T-helper 2 cell (primary cell): ENCODE measurements at places on chromosomes 6 and 20.

- DNase-seq, result no peak
These were observed 149.3 kb upstream of the STXBP5 start for GRCh38 chr6:147054871-147055270.

GRCh38 chr6:86949771-86950170 is 12.4 kb downstream of the HTR1E start:
- DNase-seq, result no peak

- no peak for DNase-seq
These were observed 24.8 kb upstream of the PHACTR3 start for GRCh38 chr20:59579404-59580145.

DNA sequence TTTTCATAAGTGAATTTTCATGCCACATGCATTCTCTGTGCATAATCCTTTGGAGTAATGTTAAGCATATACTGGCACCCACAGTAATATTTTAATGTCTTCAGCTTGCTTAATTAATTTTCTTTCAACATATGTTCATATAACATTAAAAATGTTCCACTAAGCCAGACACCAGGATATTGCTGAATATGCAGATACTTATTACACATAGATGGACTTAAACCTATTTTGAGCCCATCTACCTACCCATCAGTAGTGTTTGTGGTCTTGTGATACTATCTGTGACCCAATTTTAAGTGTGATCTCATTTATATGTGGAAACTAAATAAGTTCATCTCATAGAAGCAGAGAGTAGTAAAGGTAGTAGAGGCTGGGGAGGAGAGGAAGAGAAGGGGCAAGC is 379.5 kb upstream of the JAG1 start:
- no peak for DNase-seq

DNA sequence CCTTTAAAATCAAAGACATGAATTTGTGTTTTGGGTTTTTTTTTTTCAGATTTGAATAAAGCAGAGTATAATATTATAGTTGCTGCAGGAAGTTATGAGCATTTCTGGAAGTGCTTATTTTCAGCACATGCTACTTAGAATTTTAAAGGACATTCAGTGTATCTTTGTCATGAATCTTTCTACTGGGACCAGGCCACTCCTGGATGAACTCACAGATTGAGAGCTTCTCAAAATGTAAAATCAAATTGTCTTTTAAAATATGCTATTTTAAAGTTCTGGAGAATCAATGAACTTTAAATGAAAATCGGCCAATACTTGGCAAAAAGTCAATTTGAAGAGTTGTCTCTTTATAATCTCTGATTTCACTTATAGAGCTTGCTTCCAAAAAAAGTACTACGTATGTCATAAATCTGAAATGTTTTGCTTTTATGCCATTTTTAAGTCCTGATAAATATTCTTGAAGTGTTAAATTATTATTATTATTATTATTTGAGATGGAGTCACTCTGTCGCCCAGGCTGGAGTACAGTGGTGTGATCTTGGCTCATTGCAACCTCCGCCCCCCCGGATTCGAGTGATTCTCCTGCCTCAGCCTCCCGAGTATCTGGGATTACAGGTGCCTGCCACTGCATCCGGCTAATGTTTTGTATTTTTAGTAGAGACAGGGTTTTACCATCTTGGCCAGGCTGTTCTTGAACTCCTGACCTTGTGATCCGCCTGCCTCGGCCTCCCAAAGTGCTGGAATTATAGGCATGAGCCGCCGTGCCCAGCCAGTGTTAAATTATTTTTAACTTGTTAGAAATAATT is 175.7 kb upstream of the AKAP12 start:
- no peak for DNase-seq

GRCh38 chr6:50891290-50891689 is 72.6 kb downstream of the TFAP2B start:
- DNase-seq, result no peak

GRCh38 chr20:1632178-1632577 is 12.4 kb upstream of the SIRPB1 start:
- DNase-seq, result peak; percentile 86
